Inflammatory macrophage treated with lipopolysaccharide for 4 hours (primary cell): ENCODE measurements at places on chromosomes 6 and 20.

GRCh38 chr20:33790566-33790965 is 20.6 kb upstream of the CHMP4B start:
- no peak for DNase-seq

- no peak for DNase-seq
Measured at GRCh38 chr20:30168025-30168799, 1089.3 kb upstream of the DEFB115 start.

GRCh38 chr6:97147421-97147820 is 135.6 kb downstream of the MMS22L start:
- no peak for DNase-seq

- peak; percentile 54 for DNase-seq
Measured at GRCh38 chr20:3786126-3786484, 435 bp downstream of the CENPB start.

DNA sequence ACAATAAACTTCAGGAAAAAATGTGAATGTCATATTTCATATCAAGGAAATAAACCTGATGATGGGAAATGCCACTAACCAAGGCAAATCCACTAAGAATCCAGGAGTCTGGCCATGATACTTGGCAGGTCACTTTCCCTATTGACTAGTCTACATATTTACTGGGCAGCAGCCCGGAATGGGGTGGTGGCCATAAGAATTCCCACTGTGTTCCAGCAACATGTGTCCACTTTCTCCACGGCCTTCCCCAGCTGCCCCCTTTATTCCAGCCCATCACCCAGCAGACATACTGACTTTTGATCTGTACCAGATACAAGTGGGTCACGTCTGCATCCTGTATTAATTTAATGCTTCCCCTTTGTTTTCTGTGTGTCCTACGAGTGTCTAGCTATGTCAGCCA is 234.5 kb upstream of the PRDM1 start:
- no peak for DNase-seq
